ENCODE measurements at places on chromosomes 1 and 21.

GRCh38 chr1:211497489-211498045, 5.6 kb upstream of the RD3 start:
- DNase-seq, result no peak

DNA sequence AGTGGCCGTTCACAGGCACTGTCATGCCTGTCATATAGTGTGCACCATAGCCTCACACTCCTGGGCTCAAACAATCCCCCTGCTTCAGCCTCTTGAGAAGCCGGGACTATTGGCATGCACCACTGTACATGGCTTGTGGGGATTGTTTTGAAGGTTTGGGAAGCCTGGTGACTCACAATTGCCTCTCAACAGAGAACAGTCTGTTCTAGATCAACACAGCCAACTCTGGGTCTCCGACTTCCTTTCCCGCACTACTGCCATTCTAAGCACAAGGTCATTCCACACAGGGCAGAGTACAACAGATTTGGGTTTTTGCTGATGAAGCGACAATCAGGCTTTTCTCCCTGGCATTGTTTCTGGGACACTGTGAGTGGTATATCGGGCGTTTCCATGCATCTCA, 15.5 kb upstream of the AHCTF1 start:
- no peak for DNase-seq

DNA sequence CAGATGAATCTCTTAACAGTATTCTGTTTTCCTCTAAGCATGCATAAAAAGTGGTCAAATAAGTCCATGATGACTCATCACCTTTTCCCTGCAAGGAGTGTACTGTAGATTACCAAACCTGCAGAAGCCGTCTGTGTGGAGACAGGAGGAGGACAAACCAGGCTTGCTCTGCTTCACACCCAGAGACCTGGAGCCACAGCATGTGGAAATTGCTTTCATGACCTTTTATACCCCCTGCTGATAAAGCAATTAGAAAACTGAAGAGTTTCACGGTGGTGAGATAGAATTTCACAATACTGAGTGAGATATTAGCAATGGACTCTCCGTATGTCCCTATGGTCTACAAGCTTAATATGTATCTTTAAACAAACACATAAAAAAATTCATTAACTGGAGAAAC, 9.4 kb downstream of the CORT start:
- no peak for DNase-seq

DNA sequence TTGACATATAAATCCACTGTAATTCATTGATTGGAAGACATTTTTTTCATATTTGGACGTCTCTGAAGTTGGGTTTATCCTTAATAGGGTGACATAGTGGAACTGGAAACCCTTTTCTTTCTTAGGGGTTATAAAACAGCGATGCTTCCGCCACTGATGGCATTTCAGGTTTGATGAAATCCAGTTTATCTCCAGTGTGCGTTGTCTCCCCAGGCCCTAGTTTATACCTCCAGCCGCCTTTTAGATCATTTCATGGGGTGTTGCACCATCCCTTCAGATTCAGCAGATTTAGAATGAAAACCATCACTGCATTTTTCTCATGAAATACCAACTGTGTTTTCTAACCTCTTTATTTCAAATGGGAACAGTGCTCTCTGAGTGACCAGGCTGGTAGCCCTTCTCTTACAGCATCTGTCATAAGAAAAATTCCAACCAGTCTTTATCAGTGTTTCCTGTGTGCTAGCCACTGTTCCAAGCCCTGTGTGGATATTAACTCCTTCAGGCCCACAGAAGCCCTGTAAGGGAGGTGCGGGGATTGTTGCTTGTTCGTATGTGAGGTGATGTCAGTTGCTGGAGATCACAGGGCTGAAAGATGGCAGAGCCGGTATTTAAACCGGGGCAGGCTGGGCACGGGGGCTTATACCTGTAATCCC, 19.0 kb downstream of the H6PD start:
- DNase-seq, result no peak

- DNase-seq, result no peak
Observed at GRCh38 chr1:197213193-197213592, 54.9 kb upstream of the CRB1 start.

- peak; percentile 75 for DNase-seq
Observed at GRCh38 chr1:183470147-183470960, 1.9 kb upstream of the SMG7 start.

DNA sequence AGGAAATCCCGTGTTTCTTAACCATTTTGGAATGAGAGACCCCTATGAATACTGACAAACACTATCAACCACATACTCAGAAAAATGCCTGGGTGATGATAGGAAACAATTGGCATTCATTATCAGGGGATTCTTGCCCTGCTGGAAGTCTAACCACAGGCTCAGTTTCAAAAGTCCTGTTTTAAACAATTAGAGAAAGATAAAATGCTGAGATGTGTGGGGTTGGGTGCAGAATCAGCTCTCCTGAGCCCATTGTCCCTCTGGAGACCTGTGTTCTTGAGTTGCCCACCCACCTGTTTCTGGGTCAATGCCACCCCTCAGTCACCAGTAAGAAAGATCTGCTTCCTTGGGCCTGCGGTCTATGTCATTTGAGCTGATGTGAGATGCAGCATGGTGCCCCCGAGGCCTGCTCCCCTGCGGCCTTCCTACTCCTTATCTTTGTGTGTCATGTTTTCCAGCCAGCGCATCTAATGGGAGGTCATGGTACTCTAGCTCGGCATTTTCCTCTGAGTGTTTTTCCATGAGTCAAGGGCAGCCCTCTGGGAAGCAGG, 130.3 kb upstream of the PLXNA2 start:
- no peak for DNase-seq

DNA sequence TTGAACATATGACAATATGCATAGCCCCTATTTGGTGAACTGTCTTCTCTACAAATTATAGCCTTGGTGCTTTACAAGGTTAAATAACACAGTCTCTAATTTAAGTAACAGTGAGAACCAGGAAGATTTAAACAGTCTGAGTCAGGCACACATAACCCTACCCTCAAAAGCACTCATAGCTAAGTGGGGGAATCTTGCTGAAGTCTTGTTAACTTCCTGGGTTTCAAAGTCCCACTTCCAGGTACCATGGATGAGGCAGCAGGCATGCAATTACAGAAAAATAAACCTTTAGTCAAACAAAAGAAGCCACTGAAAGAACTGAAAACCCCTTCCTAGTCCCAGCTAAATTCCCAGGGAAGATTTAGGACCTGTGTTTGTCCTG, 147.6 kb downstream of the PBX1 start:
- no peak for DNase-seq

DNA sequence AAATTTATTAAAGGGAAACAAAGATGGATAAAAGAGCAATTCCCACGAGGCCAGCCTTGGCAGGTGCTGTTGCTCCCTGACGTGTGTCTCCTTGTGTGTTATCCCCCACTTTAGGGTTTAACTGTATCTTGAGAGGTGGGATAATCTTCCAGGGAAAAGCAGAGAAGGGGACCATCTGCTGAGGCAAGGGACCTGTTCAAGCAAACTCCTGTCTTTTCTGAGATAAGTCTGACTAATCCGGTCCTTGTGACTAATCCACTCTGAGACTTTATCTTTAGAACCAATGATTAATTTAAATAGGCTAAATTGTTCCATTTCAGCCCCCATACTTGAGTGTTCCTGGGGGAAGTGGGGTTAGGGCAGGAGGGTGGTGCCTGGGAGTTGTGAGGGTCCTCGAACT, 163.6 kb downstream of the CAMTA1 start:
- DNase-seq, result no peak

DNA sequence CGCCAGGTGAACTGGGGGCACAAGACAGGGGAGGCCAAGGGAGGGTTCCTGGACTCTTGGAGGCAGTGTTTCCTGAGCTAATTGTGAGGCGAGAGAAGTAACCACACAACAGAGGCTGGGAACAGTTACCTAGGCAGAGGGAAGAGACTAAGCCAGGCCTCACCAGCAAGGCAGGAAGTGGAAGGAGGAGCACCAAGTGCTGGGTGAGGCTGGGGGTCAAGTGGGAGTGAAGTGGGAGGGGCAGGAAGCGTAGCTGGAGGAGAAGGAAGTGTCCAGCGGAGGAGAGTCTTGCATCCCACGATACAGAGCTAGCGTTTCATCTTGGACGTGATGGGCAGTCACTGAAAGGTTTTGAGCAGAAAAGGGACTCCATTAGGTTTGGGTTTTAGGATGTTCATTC, 48.3 kb upstream of the CAPZB start:
- DNase-seq, result no peak

DNA sequence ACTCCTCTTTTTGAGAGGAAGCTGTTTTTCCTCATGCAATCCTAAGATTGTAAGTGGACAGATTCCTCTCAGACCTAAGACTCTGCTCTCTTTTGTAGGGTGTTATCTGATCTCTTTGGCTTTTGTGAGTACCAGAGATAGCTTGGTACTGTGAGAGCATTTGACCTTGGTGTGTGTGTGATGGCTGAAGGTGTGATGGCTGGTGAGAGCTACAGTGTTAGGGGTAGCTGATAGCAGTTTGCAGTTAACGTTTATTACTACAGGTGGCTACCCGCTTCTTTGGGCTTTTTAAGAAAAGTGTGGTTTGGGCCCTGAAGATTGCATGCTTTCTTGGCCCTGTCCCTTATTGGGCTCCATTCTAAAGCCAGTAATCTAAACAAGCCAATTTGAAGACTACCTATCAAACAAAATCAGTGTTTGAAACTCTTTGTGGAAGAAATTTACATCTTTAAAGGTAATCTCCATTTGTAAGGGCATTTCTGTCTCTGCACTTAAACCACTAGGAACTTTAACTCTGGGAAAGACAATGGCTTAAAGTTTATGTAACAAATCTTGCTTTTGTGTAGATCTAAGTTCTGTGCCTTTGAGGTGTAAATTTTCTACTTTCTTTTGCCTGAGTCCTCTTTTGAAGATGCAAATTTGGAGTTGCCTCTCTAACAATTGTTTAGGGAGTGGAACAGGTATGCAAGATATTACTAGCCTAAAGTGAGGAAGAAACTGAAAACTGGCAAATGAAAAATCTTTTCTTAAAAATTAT, 85.3 kb upstream of the SERBP1 start:
- no peak for DNase-seq

DNA sequence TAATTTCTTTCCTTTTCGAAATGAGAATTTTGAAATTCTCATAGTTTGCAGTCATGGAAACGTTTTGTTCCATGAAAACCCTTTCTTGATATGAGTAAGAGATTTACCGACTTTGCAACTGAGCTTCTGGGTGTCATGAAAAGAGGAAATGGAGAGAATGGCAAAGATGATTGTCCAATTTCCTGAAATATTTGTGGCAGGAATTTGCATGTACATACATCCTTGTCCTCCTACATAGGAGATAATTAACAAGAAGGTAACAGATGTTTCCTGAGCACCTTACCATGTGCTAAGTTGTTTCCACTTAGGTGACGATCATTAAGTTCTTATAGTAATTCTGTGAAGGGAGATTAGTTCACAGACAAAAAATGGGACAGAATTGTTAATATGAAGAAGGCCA, 170.7 kb downstream of the NEGR1 start:
- no peak for DNase-seq

DNA sequence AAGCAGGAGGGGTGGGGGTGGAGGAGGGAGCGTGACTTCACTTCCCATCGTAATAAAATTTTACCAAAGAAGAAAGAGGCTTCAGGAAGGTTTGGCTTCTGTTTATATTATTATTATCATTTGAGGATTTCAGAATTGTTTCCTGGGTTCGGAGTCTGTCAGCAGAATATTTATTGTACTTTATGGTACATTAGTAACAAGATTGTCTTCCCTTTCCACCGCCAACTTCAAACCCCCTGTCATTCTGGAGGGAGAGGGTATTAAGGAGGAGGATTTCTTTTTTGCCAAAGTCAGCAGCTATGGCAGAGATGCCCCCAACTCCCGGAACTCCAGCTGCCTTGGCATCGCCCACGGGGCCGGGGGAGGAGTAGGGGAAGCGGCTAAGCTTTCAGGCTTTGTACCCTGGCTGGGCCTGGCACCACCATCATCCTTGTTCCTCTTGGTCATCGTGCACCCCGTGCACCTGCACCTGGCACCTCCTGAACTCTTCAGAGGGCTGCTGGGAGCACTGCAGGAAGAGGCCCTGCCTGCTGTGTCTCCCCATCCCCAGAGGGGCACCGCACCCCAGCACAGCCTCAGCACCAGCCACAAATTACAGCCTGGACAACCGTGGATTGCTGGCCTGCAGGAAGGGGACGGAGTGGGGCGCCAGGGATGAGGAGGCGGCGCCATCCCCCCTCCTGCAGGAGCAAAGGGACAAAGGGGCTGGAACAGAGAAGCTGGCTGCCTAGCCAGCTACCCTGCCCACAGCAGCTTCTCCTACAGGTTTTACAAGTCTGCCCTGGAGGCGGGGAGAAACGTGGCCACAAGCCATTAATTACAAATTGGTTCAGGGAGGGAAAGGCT, 24.0 kb upstream of the PAX7 start:
- DNase-seq, result no peak

DNA sequence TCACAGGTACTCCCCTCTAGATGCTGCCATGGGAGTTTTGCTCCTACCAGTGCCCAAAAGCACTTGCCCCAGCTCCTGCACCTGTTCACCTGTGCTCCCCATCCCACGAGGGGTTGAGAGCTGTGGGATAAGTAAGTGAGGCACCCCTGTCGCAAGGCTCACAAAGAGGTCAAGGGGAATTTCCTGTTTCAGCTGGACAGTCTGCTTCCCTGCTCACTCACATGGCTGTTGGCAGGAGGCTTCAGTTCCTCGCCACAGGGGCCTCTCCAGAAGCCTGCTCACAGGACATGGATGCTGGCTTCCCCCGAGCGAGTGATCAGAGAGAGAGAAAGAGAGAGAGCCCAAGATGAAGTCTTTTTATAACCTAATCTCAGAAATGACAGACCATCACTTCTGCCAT, 8.7 kb upstream of the NCMAP start:
- DNase-seq, result no peak

DNA sequence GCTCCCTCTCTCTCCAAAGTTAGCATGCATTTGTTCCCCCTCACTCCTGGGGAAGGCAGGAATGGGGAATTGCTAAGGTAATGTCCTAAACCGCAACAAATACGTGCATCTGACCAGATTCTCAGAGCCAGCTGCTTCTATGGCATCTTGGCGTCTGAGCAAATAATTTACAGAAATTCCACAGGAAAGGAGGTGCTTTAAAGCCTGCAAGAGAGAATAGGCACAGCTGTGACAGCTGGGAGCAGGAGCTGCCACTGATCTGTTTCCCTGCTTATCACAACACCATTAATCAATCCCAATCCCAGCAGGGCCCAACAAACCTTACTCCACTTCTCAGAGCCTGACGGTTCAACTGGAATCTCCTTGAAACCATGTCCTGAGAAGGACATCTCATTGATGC, 83.5 kb upstream of the ZNF281 start:
- DNase-seq, result no peak

GRCh38 chr1:89945852-89946476, 48.9 kb upstream of the ZNF326 start:
- no peak for DNase-seq

GRCh38 chr21:27026501-27026900, 59.6 kb upstream of the ADAMTS5 start:
- no peak for DNase-seq
